Germinal center (tissue), 1 donor: ENCODE measurements at places on chromosomes 7 and 10.
A peak's percentile ranks its signal among the peaks of the same experiment; 100 is the strongest.

- DNase-seq, result no peak
Observed at GRCh38 chr7:85733169-85733915, 546.5 kb upstream of the SEMA3D start.

DNA sequence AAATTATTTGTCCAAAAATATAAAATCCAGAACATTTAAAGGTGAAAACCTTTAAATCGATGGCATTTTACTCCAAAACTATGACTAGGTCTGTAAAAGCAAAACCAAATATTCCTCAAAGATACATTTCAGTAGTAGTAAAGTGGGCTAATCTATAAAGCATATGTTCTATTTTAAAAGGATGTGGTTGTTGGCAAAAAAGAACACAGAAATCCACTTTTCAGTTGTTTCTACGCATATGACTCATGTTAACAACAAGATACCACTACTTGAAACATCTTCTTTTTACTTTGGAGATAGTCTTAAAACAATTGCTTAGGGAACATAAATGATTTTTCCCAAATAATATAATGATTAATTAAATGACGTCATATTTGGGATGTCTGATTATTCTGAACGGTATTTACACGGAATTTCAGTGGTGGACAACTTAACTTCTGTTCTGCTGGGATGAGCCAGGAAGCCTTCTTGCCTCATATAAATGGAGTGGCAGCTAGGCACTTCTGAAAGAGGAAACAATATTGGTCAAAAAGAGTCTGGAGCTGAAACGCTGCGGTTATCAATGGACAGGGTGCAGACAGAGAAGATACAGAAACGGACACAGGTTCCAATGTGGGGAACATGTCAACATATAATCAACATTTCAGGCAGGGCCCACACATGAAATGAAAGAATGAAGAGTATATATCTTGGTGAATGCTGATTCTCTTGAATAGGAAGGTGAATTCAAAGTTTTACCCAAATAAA, 78.5 kb downstream of the ETV1 start:
- no peak for DNase-seq

GRCh38 chr7:138506764-138507163, 46.7 kb downstream of the TRIM24 start:
- DNase-seq, result no peak

GRCh38 chr7:80488851-80489370, 23.0 kb downstream of the GNAT3 start:
- no peak for DNase-seq

DNA sequence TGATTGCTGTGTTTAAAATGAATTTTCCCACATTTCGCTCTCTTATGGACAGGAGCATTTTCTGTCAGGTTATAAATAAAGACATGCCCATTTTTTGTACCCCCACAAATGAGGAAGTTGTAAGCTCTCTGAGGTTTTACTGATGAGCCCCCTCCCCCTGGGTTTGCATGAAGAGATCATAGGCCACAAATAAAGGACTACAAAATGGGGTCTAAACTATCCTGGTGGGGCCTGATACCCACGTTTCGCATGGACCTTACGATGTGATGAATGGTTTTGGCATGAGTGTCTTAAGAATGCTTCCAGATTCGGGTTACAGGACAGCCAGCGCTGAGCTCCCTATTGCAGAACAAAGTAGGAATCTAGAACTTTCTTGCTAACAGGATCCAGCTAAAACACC, 5.8 kb downstream of the IKZF1 start:
- peak; percentile 21 for DNase-seq

GRCh38 chr10:119135513-119135881, 30.0 kb downstream of the SFXN4 start:
- no peak for DNase-seq

- DNase-seq, result no peak
Observed at GRCh38 chr7:27920281-27920946, 180.5 kb downstream of the TAX1BP1 start.

DNA sequence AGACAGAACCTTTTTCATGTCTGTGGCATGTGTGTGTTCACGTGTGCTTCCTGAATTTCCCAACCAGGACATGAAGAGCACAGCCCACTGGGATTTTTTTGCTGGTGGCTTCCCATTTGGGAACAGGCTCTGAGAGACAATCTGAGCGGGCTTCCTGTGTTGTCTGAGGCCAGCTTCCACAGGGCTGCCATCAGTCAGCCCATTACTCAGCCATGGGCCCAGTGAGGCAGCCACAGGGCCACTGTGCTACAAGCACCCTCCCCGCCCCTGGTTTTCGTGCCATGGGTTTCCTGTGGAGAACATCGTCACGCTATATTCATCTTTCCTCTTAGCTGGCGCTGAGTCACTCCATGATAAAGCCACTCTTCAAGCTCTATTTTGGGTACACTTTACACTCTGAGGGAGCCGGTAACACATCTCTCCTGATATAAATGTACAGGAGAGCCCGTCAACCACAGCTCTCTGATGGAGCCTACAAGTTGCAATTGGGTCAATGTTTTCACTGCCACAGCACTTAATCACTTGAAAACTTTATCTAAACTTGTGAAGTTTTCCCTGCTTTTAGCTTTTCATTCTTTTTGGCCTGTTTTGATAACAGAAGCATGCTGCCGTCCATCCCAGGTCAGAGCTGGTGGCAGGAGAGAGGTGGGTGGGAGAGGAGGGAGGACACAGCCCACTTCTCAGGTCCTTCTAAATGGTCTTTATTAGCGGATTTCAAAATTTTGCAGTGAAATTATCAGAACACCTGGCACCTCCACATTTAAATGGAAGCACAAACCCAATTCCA, 96.9 kb downstream of the HIPK2 start:
- no peak for DNase-seq

DNA sequence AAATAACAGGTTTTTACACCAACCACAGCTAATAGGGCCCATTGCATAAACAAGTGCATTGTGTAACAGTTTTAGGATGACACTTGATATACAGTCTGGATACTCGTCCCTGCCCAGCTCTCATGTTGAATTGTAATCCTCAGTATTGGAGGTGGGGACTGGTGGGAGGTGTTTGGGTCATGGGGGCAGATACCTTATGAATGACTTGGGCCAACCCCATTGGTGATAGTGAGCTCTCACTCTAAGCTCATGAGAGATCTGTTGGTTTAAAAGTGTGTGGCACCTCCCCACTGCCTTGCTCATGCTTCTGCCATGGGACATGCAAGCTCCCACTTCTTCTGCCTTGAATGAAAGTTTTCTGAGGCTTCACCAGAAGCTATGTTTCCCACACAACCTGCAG, 136.7 kb downstream of the PDE1C start:
- DNase-seq, result no peak

DNA sequence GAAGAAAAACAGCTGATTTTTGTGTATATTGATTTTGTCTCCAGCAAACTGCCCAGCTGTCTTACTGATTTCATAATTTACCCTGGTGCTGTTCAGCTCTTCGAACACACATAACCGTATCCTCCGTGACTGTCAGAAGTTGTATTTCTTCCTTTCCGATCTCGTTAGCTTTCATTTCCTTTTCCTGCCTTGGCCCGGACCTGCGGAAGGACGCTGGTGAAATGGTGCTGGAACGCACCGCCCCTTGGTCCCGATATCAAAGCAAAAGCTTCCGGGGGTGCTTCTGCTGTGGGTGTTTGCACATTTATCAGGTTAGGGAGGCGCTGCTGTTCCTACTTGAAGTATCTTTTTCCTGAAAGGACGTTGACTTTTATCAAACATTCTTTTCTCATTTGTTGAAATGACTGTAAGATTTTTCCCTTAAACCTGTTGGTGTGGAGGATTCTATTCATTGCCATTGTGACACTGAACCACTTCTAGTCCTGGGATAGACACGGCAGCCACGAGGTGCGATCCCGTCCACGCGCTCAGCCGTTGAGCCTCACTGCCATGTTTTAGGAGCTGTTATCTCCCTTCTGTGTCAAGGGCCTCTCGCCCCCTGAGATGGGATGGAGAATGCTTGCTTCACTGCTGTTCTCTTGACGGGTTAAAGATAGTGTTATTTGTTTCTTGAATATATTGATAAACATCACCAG, 72.6 kb downstream of the FOXL3 start:
- no peak for DNase-seq

- DNase-seq, result no peak
Observed at GRCh38 chr10:65931291-65932070, 994.4 kb upstream of the LRRTM3 start.

GRCh38 chr10:110387983-110388686, 83.4 kb upstream of the SMNDC1 start:
- no peak for DNase-seq

- no peak for DNase-seq
Observed at GRCh38 chr10:128739930-128740329, 613.7 kb upstream of the MKI67 start.

DNA sequence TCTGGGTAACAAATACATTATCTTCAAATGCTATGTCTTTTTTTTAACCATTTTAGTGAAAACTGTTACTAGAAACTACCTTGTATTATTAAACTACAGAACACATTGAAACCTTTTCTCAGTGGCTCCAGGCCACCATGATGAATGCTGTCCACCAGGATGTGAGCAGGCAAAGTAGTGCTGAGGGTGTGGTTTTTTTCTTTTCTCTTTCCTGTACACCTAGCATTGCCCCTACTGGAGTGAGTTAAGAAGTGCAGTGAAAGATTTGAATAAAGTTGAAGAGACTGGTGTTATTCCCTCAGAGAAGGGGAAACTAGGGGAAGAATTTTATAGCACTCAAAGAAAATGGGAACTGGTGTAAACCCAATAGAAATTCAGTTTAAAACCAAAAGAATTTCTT, 120.0 kb upstream of the SAMD8 start:
- peak; percentile 53 for DNase-seq

GRCh38 chr10:116664631-116665030, 43.9 kb downstream of the PNLIPRP2 start:
- DNase-seq, result no peak

DNA sequence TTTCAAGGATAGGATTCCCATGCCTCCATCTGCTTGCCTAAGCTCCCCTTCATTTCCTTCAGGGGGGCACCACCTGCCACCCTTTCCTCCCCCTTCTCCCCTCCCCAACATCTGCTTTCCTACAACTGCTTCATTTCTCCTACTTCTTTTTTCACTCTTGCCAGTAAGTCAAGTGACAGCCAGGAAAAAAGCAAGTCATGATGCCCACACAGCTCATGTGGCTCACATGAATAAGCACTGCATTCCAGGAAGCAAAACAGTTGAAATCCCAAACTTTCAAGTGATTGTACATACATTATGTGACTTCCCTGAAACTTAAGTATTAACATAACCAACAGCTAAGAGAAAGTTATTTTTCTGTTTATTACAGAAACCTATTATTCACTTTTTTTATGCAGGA, 78.6 kb downstream of the TNS3 start:
- no peak for DNase-seq

GRCh38 chr10:73859428-73859783, 14.9 kb downstream of the CAMK2G start:
- no peak for DNase-seq

- no peak for DNase-seq
Observed at GRCh38 chr7:11207565-11207964, 233.9 kb downstream of the PHF14 start.

DNA sequence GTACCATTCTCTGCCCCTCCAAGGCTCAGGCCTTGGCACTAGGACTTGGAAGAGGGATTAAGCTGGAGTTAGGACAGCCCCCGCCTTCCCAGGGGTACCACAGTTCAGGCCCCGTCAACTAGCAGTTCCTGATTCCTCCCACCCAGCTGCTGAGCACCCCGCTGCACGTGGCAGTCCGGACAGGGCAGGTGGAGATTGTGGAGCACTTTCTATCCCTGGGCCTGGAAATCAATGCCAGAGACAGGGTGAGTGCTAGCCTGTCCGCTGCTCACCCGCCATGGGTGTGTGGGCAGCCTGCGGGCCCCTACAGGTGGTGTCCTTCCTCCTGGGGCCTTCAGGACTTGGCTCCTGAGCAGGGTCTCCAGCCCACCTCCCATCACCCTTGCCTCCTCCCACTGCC, 2.0 kb upstream of the HOGA1 start:
- DNase-seq, result no peak

GRCh38 chr7:64875658-64876406, 27.2 kb upstream of the ZNF273 start:
- DNase-seq, result no peak

GRCh38 chr10:114682532-114682931, 24.5 kb upstream of the ABLIM1 start:
- DNase-seq, result no peak

DNA sequence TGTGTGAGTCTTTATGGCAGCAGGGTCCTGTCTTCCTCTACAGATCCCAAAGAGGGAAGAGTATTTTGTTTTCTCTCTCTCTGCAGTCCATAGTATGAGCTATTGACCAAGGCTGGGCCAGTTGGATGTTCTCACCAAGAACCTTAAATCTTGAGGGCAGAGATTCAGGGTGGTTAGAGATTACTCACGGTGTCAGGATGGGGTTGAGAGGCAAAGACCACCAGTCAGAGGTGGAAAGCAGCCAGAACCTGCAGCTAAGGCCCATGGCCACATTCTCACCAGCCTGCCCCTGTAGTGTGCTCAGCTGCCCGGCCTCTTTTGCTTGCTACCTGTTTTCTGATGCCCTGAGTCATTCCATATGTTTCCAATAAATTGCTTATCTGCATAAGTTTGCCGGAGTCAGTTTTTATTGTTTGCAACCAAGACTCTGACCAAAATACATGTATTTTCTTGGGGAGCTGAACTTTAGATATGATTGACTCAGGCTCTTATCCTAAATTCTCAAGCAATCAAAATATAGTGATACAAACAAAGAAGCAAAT, 67.0 kb downstream of the MAP3K8 start:
- DNase-seq, result no peak

- no peak for DNase-seq
Observed at GRCh38 chr10:43595739-43596298, 10.4 kb upstream of the ZNF485 start.

DNA sequence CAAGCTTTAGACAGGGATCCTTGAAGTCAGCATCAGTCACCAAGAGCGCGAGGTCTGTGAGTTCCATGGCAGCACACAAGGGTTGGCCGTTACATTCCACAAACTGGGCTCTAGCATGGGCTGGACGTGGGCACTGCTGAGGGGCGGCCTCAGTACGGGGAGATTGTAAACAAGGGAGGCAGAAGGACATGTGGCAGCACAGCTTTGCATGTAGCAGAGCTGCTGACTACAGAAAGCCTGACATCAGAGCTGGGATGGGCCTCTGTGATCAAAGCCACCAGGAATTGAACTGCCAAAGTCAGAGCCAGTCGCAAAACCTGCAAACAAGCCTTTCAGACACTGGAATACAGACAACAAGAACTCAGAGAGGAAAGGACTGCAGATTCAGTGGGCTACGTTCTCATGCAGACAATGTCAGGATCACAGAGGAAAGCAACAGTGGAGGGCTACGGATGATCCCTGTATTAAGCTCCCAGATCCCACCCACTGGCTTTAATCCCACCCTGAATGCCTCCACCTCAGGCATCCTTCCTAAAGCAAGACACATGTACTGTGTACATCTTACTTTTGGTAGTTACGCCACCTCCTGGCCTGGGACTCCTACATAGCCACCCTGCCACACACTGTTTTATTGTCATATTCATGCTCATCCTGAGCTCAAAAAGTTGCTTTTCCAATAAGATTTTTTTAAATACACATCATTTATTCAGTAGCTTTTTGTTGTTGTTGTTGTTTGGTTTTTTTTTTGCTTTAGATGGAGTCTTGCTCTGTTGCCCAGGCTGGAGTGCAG, 291.1 kb upstream of the IMMP2L start:
- DNase-seq, result no peak
